ENCODE measurements at places on chromosomes 2 and 18.
A peak's percentile ranks its signal among the peaks of the same experiment; 100 is the strongest.

DNA sequence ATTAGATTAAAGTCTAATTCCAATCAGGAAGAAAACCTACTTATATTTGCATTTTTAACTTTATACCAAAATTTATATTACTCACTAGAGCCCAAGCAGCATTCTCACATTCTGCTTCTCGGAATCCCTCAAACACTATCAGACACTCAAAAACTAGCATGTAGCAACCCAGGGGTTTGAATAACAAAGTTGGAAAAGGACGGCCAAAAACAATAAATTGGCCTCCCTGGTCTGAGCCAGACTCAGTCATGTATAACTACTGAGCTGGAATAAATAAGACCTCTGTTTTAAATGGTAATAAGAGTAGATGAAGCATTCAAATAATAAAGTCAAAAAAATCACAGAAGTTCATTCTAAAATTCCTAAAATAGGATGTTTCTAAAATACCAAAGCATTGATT, 290.9 kb downstream of the IRS1 start:
- no peak for DNase-seq

DNA sequence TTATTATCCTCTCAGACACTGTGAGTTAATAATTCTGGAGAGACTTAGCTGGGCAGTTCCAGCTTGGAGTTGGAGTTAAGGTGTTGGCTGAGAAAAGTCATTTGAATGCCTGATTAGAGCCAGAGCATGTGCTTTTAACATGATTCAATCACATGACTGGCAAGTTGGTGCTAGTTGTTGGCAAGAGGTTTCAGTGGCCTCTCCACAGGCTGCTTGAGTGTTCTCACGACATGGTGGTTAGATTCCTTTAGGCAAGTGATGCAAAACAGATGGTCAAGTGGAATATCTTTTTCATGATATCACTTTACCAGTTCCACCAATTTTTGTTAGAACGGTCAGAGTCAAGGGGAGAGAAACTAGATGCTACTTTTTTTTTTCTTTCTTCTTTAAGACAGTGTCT, 262.7 kb upstream of the FN1 start:
- no peak for DNase-seq

GRCh38 chr2:175180701-175181103, 808 bp downstream of the ATP5MC3 start:
- peak; percentile 11 for DNase-seq

DNA sequence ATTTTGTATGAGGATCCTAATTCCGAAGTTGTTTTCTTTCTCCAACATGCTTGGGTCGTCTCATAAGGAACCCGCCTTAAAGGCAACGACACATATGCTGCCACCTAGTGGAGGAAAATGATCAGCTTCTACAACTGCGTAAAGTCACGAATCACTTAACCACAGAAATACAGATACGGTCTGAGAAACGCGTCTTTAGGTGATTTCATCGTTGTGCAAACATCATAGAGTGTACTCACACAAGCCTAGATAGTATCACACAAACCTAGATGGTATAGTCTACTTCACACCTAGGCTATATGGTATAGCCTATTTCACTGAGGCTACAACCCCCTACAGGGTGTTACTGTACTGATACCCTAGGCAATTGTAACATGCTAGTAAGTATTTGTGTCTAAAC, 13.1 kb downstream of the GNLY start:
- DNase-seq = peak; percentile 32

GRCh38 chr2:36421379-36421778, 65.8 kb downstream of the CRIM1 start:
- DNase-seq = no peak

- DNase-seq = no peak
Measured at GRCh38 chr2:228876276-228876675, 394.8 kb downstream of the PID1 start.

- no peak for DNase-seq
Measured at GRCh38 chr2:158097481-158097880, 4.2 kb upstream of the UPP2 start.

- no peak for DNase-seq
Measured at GRCh38 chr2:21774691-21775368, 651.1 kb downstream of the TDRD15 start.

GRCh38 chr2:3628800-3629199, 29.2 kb upstream of the ALLC start:
- DNase-seq = no peak

DNA sequence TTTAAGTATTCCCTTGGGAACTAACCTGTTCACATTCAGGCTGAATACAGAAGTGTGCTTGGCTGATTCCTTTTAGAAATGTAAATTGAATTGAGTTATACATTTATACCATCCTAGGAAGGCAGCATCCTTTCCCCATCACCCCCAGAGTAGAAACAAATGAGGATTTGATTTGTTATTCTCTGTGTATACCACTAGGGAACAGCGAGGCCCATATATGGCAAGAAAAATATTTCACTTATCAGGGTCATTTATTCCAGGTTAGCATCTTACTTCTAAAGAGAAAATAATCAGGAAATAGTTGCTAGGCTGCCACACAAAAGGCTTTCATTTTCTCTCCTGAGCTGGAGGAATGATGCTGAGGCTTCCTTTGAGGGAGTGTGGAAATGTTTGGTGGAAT, 516.9 kb downstream of the PIK3C3 start:
- no peak for DNase-seq

GRCh38 chr2:29492701-29493100, 377.5 kb downstream of the CLIP4 start:
- DNase-seq = no peak

DNA sequence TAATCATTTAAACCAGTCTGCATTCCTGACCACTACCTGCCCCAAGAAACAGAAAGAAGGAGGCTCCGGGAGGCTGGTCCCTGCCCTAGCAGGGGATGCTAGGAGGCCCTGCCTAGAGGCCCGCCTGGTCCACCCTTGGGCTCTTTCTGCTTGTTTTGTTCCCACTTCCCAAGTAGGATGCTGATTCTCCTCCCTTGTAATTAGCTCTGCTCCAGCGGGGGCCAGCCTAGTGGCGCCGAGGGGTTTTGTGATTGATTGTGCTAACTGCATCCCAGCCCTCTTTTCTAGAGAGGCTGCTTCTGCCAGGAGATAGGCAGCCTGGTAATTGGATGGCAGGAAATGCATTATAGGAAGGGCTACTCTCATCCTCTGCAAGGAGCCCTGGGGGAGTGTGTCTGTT, 220.0 kb downstream of the LOXHD1 start:
- no peak for DNase-seq

- no peak for DNase-seq
Measured at GRCh38 chr18:76557026-76557575, 62.1 kb upstream of the ZNF516 start.

DNA sequence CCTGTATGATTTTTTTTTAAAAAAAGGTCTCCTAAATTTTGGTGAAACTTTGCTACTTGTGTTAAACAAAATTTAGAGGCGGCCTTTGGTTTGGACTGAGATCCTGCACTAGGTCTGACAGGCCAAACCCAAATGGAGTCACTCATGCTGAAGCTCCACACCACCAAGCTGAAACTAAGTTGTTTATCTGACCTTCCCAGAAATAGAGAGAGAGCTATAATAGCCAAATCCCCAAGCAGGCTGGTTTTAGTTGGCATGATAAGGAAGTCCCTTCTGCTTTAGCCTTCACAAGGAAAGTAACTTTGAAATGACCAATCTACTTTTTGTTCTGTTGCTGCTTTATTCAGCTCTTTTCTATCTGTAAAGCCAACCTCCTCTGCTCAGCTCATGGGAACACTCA, 17.1 kb upstream of the THUMPD2 start:
- DNase-seq = no peak

DNA sequence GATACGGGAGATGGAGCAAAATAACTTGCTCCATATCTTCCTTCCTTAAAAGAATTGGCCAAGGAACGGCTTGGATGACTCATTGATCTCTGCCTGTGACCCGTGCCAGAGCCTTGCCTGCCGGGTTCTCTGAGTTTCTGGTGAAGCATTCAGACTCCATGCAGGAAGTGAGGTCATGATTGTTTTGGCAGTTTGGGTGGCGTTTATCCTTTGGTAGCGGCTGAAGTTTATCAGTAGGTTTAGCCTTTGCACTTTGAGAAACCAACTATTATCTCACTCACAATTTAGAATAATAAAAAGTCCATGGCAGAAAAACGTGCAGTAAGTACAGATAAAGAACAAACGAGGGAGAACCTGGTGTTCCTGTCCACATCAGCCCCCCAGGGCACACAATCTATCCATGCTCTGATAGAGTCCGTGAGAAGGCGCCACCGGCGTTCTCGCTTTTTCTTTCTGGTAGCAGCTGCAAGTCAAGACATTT, 15.0 kb upstream of the CTAGE1 start:
- DNase-seq = no peak

- no peak for DNase-seq
Measured at GRCh38 chr2:134739236-134739878, 20.6 kb upstream of the TMEM163 start.

GRCh38 chr2:149564983-149565382, 22.6 kb downstream of the MMADHC start:
- no peak for DNase-seq

- DNase-seq = no peak
Measured at GRCh38 chr2:24225499-24226242, 50.8 kb downstream of the FAM228A start.

- no peak for DNase-seq
Measured at GRCh38 chr2:2577407-2577831, 246.3 kb upstream of the MYT1L start.

DNA sequence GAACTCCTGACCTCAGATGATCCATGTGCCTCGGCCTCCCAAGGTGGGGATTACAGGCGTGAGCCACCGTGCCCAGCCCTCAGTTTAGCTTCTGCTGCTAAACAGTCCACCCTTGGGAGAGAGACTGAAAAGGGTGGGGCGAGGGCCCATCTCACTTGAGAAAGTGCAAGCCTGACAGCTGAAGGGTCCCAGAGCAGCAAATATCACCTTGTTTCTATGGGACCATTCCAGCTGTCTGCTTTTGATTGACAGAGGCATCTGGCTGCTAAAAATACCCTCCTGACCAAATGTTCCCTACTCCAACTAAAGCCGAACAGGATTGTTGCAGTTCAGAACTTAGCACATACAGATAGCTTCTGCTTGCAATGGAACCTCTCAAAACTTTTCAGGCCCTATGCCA, 436 bp upstream of the SMYD1 start:
- DNase-seq = no peak

- no peak for DNase-seq
Measured at GRCh38 chr2:154280543-154280942, 408.8 kb downstream of the GALNT13 start.

DNA sequence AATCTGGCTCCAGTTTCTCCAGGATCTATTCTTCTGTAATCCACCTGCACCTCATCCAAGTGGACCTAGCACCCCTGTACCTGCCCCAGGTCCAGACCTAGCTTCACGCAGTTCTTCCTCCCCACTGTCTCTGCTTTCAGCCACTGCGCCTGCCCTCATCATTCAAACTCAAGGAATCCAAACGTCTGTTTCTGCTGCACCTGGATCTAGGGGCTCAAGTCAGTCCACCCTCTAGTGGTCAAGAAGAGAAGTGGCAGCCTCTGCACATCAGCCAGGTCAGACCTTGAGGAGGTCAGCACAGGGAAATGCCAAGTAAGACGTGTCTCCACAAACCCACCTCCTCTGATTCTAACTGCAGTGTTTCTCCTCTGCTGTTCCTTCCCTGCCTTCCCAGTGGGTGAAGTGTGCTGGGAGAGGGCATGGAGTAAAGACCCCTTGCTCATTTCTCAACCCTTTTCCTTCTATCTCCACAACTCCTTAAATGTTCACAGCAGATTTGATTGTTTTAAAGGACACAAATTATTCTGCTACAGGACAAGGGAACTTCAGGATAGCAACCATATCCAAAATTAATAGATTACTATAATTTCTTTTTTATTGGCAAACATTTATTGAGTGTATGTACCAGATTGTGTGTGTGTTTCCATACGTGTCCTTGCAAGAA, 8.6 kb upstream of the RNF152 start:
- DNase-seq = no peak

GRCh38 chr2:186755066-186755465, 61.2 kb downstream of the FAM171B start:
- no peak for DNase-seq

- DNase-seq = no peak
Measured at GRCh38 chr2:144354953-144355352, 165.0 kb downstream of the ZEB2 start.

DNA sequence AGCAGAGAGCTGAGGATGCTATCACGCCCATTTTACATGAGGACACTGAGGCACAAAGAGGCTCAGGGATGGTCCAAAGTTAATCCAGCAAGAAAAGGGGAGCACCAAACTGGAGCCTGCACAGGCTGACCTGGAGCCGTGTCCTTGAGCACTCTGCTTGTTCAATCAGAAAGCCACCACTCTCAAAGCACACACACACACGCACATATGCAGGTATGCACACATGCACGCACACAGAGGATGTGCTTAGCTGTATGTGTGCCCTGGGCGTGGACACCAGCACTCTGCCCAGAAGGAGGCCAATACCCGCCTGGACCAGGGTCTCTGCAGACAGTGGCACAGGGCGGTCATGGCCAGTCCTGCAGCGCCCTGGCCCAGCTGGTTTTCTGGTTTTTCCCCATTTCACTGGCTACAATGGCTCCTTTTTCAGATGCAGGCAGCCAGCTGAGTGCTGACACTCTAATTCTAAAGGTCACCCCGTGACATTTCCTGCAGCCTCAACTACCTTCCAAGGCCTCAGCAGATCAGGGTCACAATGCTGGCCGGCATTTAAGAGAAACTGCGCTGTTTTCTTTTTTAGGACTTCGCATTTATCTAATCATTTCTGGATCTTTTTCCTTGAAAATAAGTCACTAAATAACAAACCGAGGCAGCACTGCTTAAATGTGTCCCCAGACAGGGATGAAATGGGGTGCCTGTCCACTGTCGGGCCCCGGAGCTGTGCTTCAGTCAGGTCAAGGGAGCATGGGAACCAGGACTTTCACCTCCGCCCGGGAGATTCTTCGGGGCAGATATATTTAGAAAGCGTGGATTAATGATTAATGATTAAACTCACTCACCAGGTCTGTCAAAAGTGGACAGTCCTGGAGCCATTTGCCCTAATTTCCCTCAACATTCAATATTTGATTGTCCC, 104.5 kb downstream of the HDAC4 start:
- DNase-seq = no peak

GRCh38 chr2:230871361-230872150, 6.8 kb downstream of the ITM2C start:
- no peak for DNase-seq
